T47D (cell line): ENCODE measurements at places on chromosomes 6 and 20.
A peak's percentile ranks its signal among the peaks of the same experiment; 100 is the strongest.

DNA sequence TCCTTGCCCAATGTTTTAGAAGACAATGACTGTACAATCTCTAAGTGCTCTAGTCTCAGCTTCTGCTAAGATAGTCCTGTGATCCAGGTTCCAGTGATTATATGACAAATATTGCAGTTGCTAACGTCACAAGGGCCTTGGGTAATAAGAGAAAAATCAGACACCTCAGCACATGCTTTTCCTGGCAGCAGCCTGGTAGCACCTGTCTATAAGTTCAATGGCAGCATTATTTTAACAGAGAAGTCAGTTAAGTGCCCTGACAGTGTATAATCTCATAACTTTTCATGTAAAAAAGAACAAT lies 121.3 kb upstream of the BCLAF1 start:
- DNase-seq: no peak

GRCh38 chr20:63529861-63530787 lies 7.1 kb downstream of the PTK6 start:
- no peak for DNase-seq

DNA sequence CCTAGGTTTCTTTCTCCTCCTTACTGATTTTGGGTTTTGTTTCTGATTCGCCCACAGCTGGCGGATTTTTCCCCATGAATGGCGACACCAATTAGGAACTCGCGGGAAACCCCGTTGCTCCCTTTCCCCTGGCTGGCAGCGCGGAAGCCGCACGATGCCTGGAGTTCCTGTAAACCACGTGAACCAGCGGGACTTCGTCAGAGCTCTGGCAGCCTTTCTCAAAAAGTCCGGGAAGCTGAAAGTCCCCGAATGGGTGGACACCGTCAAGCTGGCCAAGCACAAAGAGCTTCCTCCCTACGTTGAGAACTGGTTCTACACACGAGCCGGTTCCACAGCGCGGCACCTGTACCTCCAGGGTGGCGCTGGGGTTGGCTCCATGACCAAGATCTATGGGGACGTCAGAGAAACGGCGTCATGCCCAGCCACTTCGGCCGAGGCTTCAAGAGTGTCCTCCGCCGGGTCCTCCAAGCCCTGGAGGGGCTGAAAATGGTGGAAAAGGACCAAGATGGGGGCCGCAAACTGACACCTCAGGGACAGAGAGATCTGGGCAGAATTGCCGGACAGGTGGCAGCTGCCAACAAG lies 3.2 kb upstream of the SEC23B start:
- no peak for DNase-seq

DNA sequence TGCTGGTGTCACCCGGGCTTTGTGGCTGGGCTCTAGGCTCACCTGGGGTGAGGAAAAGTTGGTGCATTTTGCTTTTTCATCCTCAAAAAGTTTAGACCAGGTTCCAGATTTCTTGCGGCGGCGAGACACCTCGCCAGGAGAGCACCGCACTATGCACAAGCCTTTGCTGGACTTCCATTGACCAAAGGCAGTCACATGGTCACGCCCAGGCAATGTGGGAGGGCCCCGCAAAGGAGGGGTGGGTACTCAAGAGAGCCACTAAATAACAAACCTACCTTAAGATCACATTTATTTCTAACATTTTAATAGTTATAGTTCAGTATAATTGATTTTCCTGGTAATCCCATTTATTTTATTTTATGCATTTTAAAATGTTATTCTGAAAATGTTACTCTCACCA lies 3.0 kb upstream of the KIF16B start:
- DNase-seq: peak; percentile 16

DNA sequence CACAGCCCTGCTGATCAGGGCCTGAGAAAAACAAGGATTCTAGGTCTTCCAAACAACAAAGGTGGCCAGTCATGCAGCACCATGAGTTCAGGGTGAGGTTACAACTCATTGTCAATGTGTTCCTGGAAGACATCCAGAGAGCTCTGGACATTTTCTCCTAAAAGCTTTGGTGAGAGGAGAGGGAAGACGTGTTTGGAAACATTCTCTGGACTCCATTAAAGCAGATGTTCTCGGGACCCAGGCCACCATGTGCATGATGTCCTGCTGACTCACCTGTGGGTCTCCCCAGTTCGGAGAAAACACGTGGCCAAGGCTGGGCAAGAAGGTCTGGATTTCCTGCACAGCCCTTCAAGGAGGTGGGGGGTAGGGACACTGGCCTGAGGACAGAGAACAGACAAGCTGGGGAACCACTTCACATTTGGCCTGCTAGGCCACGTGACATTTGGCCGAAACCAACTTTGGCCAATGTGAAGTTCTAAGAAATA lies 61.6 kb downstream of the KCNB1 start:
- DNase-seq: no peak

GRCh38 chr20:17273717-17274116 lies 46.9 kb downstream of the PCSK2 start:
- DNase-seq: no peak

DNA sequence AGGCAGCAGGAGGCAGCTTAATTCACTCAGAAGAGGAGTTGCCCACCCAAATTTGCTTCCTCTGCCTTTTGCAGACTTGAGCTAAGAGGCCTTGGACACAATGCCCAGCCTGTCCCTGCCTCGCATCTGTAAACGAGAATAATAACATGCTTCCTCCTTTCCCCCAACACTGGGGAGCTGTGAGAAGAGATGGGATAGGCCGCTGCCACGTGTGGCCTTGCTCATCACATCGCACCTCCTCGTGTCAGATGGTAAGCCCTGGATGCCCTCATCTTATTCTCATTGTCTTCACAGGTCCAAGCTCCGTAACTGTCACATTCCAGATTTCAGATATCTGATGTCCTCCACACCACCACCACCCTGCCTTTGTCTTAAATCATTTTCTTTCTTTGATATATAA lies 13.1 kb upstream of the TUBB2B start:
- DNase-seq: no peak

DNA sequence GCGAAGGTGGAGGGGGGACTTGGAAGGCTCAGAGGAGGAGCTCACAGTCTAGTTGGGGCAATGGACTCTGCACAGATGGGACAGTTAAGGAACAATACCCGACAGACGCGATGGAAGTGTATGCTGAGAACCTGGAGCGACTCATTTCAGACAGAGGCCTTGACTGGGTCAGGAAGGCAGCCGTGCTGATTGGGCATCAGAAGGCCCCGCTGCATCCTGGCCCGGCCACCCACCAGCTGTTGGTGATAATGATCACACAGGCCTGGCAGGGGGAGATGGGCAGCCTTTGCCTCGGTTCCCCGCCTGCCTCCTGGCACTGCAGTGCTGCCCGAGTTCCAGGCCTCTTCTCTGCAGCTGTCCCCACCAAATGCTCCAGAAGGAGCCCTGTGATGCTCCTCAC lies 62.4 kb downstream of the MDGA1 start:
- no peak for DNase-seq

GRCh38 chr6:16868968-16869367 lies 107.7 kb upstream of the ATXN1 start:
- no peak for DNase-seq

GRCh38 chr20:4656491-4656890 lies 65.2 kb upstream of the PRND start:
- DNase-seq: no peak

- DNase-seq: no peak
These were observed 87.0 kb upstream of the OLIG3 start for GRCh38 chr6:137581019-137581707.

- no peak for DNase-seq
These were observed 394.6 kb upstream of the PTCHD4 start for GRCh38 chr6:48505621-48506020.

- peak; percentile 72 for DNase-seq
These were observed 19.4 kb downstream of the COL11A2 start for GRCh38 chr6:33172688-33173534.
